ENCODE measurements at places on chromosomes 2 and 18.

DNA sequence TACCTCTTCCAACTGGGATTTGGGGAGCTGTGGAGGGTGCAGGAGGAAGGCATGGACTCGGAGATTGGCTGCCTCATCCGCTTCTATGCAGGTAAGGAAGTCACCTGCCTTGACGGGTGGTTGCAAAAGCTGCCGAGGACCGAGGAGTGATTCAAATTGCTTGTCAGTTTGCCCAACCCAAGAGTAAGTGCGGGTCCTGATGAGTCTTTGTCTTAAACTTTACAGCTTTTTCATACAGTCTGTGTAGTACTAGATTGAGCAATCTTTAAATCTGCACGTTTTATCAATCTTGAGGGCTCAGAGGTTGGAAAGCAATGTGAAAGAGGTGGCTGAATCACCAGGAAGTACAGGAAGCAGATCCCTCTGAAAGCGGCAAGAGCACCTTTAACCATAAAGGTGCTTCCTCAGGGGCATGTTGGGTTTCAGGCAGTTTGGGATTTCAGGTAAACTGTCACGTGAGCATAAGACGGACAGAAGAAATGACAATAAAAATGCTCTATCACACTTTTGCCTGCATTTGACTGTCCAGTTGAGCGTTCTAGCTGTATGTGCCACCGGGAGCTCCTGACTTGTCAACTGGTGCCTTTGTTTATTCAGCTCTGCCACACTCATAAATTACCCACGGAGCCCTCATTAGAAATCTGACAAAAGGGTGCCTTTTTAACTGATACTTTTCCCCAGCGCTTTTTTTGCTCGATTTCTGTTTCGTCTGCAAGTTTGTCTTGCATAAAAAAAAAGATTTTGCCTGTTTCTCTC, 2.0 kb downstream of the PHLPP1 start:
- peak; percentile 22 for DNase-seq

GRCh38 chr2:52703004-52703403, 1064.6 kb upstream of the CHAC2 start:
- no peak for DNase-seq

GRCh38 chr2:1681323-1682180, 62.8 kb downstream of the PXDN start:
- DNase-seq, result no peak

DNA sequence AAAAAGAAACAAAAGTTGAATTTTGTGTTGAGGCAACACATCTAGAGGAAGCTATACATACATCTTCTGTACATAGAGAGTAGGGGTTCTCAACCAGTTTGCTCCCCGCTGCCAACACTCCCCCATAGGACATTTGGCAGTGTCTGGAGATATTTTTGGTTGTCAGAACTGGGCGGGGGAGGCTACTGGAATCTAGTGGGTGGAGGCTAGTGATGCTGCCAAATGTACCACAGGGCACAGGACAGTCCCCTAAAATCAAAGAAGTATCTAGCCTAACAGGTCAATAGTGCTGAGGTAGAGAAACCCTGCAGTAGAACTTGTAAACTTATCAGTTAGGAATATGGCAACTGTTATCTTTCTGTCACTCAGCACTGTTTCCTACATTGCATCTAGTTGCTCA, 21.3 kb downstream of the ADAM23 start:
- DNase-seq, result no peak

DNA sequence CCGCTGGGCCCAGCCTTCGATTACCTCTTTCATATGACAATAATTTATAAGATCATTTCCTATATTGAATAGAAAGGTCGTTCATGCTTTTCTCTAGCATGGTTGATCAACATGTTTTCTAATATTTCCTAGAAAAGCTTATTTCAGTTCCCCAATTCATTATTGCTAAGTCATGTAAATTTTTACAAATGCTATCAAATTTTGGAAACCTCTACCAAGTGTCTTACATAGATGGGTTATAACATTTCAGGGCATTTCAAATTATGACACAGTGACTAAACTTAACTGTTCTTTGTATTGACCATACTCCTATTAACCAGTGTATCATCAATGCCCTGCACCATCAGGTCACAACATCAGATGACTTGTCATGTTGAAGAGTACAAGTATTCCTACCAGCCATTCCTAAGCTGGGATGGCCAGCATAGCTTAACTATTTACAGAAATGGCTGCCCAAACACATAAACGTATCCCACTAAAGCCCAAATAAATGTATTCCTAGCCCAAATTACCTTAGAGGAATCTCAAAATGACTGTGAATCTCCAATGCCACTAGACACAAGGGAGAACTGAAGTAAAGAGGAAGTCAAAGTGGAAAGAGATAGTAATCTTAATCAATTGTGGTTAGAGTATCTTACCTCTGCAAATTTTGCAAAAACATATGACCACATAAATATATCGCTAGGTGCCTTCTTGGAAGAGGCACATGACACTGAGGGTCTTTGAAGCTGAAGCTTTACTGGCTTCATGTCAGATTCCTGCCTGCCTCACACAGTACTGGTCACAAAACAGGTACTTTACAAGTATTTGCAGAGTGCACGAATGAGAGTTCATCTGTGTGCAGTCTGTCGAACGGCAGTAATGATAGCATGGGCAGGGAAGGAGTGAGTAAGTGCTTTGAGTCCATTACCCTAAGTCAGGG, 87.3 kb upstream of the TLK1 start:
- DNase-seq, result peak; percentile 17

GRCh38 chr2:127110985-127111384, 4.0 kb upstream of the BIN1 start:
- DNase-seq, result no peak

DNA sequence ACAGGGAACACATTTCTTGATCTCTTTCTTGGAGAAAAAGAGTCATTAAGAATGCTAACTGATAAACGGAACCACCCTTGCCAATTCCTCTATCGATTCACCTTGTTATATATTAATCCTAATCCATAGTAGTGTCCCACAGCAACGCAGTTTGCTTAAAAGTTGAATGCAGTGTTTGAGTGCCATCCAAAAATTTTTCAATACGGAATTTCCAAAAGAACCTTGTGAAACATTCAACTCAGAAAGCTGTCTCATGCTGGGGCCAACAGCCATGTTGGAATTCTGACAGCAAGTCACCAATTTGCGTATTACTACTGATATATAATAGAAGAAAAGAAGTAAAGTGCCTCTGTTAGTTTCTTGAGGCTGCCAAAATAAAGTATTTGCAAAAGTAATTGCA, 42.3 kb downstream of the ANXA4 start:
- no peak for DNase-seq

DNA sequence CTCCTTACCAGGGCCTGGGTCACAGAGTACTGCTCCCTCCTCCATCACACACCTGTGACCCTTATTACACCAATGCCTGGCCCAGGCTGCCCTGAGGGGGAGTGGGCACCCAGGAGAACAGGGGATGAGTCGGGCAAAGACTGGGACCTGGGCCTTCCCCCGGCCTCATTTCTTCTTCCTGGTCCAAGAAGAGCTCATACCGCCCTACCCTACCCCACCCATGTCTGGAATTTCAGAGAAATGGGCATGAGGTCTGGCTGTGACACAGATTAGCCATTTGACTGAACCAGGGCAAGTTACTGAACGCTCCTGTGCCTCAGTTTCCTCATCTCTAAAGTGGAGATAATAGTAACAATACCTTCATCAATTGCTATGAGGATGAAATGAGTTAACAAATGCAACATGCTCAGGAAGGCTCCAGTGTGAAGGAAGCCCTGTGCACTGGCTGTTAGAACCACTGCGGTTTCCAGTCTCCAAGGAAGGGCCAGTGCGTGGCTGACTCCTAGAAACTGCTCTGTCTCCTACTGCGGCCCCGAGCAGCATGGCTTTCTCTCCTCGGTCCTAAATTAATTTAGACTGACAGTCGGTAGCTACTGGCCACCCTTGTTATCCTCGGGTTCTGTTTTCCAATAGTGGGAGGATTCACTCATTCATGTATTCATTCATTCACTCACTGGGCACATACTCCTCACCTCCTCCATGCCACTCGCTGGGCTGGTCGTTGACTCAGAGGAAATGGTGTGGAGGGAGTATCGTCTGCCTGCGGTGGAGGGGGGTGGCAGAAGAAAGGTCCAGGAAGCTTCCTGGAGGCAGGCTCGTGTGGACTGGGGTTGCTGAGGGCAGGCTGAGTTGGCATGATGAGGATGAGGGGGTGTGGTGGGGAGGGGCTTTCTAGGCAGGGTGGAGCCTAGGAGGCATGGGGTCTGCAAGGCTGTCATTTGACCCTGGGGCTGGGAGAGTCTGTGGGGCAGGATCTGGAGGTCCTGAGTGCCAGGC, 175.6 kb downstream of the GLI2 start:
- DNase-seq, result no peak

GRCh38 chr2:145593991-145594614, 1074.2 kb upstream of the ZEB2 start:
- DNase-seq, result no peak

DNA sequence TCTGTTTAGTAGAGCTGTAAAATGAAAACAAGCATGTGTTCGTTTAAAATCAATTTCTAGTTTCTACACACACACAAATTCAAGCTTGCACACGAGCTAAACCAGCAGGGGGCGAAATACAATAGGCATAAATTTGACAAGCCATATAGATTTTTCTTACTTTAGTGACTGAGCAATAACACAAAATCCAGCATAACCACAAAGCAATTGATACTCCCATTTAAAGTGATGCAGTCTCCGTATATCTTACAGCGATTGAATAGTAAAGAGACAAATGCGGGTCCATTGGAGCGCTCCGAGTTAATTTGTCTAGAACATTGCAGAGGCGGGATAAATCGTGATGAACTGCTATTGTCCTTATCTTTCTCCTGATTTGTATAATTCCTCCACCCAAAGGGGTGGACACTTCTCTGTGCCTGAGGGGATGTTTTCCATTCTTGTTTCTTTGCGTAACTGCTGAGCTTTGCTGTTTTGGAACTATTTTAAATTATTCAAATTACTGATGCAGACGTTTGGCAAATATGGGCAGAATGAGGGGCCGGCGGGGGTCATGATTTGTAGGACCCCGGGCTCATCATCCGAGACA, 1.2 kb upstream of the AFTPH start:
- peak; percentile 62 for DNase-seq

DNA sequence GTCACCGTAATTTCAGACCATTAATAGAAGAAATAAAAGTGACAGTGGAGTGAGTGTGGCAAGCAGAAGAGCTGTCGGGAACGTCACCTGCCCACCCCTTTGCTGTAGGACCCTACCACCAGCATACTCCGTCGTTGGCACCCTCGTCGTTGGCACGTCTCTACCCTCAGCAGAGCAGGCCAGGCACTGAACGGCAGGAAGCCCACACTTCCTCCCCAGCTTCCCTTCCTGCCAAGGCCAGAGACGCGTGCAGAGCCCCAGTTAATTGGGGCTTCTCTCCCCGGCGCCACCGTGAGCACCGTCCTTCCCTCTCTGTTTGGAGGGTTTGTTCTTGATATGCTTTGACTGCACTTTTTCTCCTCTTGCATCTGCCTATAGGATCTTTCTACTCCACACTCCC, 27.0 kb upstream of the NFATC1 start:
- DNase-seq, result no peak

- no peak for DNase-seq
Measured at GRCh38 chr2:215664847-215665525, 229.1 kb upstream of the FN1 start.

DNA sequence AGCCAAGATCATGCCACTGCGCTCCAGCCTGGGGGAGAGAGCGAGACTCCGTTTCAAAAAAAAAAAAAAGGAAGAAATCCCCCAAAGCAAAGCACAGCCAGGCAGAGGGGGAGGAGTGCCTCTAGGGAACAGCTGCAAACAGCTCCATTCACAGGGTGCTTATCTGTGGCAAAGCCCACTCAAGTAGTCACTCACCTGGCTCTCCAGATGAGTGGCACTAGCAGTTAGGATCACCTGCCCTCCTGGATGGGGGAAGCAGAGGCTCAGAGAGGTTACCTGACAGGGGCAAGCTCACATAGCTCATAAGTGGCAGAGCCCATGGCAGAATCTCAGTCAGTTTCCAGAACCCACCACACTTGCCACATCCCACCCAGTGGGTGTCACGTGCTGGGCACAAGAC, 30.3 kb downstream of the TFCP2L1 start:
- DNase-seq, result no peak

DNA sequence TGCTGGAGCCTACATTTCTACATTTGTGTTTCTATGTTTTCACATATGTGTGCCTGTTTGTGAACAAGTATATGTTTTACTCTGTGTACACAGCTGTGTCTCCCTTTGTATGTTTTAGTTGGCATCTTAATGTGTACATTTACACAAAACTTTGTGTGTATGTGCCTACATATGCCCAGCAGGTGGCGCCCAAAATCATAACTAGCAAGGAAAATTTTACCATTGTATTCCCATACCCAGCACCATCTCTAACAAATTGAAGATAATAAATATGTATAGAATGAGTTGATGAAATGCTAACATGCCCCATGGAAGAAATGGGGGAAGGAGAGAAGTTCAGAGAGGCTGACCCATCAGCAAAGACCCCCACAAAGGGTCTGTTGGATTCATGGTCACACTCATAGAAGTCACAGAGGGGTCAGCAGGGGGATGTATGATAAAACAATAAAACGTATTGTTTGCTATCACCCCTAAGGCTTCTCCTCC, 48.1 kb downstream of the PKDCC start:
- peak; percentile 63 for DNase-seq

GRCh38 chr2:9709539-9710285, 78.9 kb upstream of the YWHAQ start:
- DNase-seq, result no peak

DNA sequence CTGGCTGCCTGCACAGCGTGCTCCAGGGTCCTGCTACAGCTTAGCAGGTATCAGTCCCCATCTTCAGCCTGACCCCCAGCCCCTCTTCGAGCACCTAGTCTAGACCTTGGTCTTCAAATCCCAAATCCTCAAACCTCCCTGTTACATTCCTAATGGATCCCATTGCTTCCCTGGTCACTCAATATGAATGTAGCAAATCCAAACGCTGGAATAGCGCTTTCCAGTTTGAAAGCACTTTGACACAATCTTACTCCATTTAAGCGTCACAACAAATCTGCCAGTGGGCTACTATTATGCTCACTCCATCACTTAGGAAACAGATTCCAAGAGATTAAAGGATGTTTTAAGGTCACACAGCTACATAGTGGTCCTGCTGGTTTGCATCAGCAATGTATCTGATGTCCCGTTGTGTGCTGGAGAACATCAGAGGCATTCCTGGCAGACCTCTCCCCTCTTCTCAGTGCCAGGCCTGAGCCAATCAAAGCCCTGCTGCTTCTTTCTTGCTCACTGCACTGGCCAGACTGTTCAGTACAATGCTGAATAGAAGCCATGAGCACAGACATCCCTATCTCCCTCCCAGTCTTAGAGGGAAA, 11.1 kb upstream of the INO80C start:
- DNase-seq, result no peak

DNA sequence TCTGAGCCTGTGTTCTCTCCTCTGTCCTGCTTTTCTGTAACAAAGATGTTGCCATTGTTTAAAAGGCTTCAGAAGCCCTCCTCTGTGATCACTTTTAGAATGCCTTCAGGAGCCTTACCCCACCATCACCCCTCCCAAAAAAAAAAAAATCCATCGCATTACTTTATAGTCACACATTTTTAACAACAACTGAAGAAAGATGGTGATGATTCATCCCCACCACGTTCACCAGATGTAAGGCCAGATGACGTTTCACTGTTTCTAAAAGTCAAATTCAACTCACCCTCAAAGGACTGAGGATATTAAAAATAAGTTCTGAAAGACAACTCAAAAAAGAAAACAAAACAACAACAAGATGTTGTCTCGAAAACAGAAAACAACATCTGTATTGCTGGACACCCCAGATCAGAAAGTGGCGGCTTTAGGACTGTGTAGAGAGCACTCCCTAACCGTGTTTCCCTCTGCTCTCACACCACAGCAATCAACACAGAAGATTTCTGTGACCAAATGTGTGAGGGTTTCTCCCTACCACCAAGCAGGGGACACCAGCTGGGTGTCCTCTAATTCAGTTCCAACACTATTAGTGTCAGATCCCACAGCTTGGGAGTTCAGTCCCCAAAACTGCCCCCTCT, 61.9 kb upstream of the CREB1 start:
- no peak for DNase-seq
